Stimulated activated CD4-positive, alpha-beta T cell treated with anti-CD3 and anti-CD28 coated beads, Interleukin-15, amount 100 ng/mL, for 1 hour (primary cell): ENCODE measurements at places on chromosomes 2 and 18.

- DNase-seq, result no peak
These were observed 104.2 kb downstream of the TPGS2 start for GRCh38 chr18:36724591-36725001.

DNA sequence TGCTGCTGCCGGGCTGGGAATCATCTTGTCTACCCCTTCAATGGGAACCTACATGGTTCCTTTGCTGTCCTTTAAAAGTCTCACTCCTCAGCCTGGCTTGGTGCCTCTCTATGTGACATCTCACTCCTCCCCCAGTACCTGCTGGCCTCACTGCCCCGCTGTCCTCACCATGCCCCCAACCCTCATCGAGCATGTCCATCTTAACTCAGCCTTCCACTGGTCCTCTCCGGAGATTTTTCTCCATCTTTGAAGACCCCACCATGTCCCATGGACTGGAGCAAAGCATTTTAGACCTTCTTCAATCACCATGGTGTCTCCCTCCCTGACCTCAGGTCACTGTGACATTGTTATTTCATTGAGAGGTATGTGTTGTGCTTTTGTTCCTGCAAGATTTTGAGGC, 58.1 kb upstream of the SIX3 start:
- DNase-seq, result no peak

DNA sequence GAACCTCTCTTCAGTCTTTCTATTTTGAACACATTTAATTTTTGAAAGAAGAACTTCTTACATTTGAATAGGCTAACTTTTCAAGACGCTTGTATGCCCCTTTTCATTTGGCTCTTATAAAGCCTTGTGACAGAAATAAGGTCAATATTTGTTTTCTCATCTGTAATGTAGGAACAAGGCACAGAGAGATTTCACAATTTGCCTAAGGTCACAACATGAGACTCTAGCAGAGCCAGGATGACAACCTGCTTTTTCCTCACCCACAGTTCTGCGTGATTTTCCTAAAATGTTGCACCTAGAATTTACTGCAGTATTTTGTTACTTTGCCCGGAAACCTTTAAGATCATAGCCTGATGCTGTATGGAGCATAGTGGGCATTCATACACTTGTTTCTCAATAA, 67.4 kb downstream of the TXNL1 start:
- DNase-seq, result no peak

- DNase-seq, result no peak
These were observed 29.6 kb upstream of the PXDN start for GRCh38 chr2:1773883-1774282.

GRCh38 chr2:63840081-63840784, 1.5 kb upstream of the UGP2 start:
- DNase-seq, result no peak

- DNase-seq, result no peak
These were observed 1.1 kb downstream of the HPCAL1 start for GRCh38 chr2:10303694-10304378.
